NCI-H460 (cell line): ENCODE measurements at places on chromosomes 5 and 9. TPM values are rescaled to one million over a fixed set of nuclear protein-coding genes. Genes with fewer than 3 reads are reported as not detected.

Gene DNAJC21
- 39.3 and 42.9 TPM in 2 replicates for total RNA-seq

Gene MAP1B
- 63.7 and 69.9 TPM in 2 replicates for total RNA-seq

Gene PTCD2
- total RNA-seq, result 17.2 and 20.3 TPM in 2 replicates

Gene SYNPO
- total RNA-seq, result 11.0 and 11.3 TPM in 2 replicates

Gene ANKRD34B
- not detected in 2 replicates for total RNA-seq

Gene NIM1K
- 0.55 TPM in 1 of 2 replicates, not detected in the other for total RNA-seq

Gene BTNL8
- 0.32 TPM in 1 of 2 replicates, not detected in the other for total RNA-seq

Gene CTSV
- 2.2 and 2.8 TPM in 2 replicates for total RNA-seq

Gene FBP2
- total RNA-seq, result not detected in 2 replicates

Gene CENPH
- 39.1 and 41.6 TPM in 2 replicates for total RNA-seq

Gene LAMC3
- total RNA-seq, result 8.9 and 9.2 TPM in 2 replicates

Gene TMEM174
- total RNA-seq, result not detected in 2 replicates

Gene ANKRD55
- total RNA-seq, result not detected in 2 replicates

Gene LIX1
- not detected in 2 replicates for total RNA-seq

Gene LCN2
- total RNA-seq, result not detected in 2 replicates

Gene TMEM38B
- 25.7 and 30.3 TPM in 2 replicates for total RNA-seq

Gene LRRC19
- total RNA-seq, result not detected in 2 replicates

Gene TAF1L
- not detected in 2 replicates for total RNA-seq

Gene POLR3G
- total RNA-seq, result 36.7 and 38.4 TPM in 2 replicates

Gene CAMLG
- total RNA-seq, result 33.8 and 39.0 TPM in 2 replicates

Gene C7
- not detected in 2 replicates for total RNA-seq

Gene AUH
- 16.0 and 19.9 TPM in 2 replicates for total RNA-seq

Gene IFNE
- total RNA-seq, result 0.38 and 0.87 TPM in 2 replicates

Gene GFRA3
- total RNA-seq, result 0.05 TPM in 1 of 2 replicates, not detected in the other

Gene PCDHA9
- 0.02 TPM in 1 of 2 replicates, not detected in the other for total RNA-seq

Gene EQTN
- not detected in 2 replicates for total RNA-seq

Gene LCN15
- not detected in 2 replicates for total RNA-seq
